ENCODE measurements at places on chromosomes 12 and 14.

DNA sequence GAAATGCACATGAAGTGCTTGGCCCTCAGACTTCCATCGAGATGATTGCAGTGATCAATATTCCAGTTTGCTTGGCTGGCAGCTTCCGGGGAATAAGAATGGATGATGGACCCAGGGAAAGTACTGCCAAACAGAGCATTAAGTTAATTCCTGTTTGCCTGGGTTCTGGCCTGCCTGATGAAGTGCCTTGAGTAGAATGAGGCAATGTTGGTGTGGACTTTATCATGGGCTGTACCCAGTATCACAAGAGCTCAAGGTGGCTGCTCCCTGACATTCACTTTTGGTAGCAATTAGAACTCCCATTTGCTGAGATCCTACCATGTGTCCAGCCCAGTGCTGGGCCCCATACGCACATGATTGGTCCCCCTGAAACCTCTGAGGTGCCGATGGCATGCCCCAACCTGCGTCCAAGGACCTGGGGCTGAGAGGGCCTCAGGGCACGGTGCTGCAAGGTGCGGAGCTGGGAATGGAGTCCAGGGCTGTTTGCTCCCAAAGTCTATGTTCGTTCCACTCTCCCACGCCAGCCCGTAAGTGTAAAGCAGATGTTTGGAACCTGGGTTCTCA, 80.7 kb downstream of the SLC25A47 start:
- DNase-seq: no peak

GRCh38 chr12:76611533-76611932, 52.0 kb upstream of the OSBPL8 start:
- no peak for DNase-seq

DNA sequence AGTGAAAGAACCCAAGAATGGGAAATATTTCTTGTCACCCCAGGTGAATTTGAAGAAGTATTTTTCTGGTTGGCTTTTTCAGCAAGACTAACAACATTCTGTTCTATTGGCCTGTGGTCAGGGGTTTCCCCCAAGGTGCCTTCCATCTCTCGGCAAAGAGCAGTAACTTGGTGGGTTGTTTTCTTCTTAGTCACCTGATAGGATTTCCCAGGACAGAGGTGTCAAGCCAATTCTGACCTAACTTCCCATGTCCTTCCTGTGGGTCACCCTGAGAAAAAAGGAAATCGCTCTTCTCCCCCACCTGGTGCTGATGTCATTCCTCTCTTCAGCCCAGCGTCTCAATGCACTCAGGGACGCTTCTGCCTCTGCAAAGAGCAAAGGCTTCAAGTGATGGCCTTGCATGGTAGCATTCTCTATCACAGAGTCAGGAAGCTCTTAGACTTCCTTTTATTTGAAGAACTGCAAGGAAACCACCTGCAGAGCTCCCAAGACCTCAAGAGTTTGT, 16.1 kb upstream of the IFNG start:
- no peak for DNase-seq

- no peak for DNase-seq
Measured at GRCh38 chr14:60514741-60515491, 6.0 kb downstream of the SIX6 start.

DNA sequence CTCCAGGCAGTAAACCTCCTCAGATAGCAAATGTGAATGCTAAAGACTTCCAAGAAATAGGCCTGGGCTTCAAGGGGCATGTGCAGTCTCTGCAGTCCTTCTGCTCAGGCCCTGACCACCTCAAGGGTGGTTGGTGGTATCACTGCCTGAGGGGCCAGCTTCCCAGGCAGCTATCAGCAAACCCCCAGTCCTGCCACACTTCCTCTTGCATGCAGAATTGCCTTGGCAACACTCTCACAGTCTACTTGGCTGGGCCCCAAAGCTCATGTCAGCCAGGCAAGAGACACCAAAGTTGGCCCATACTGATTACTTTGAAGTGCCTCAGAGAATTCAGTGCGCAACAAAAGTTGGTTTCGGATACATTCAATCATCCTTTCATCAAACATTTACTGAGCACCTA, 3.5 kb upstream of the ASB8 start:
- no peak for DNase-seq

Measured in SIG-M5 (cell line).